ENCODE measurements at places on chromosomes 4 and X.

DNA sequence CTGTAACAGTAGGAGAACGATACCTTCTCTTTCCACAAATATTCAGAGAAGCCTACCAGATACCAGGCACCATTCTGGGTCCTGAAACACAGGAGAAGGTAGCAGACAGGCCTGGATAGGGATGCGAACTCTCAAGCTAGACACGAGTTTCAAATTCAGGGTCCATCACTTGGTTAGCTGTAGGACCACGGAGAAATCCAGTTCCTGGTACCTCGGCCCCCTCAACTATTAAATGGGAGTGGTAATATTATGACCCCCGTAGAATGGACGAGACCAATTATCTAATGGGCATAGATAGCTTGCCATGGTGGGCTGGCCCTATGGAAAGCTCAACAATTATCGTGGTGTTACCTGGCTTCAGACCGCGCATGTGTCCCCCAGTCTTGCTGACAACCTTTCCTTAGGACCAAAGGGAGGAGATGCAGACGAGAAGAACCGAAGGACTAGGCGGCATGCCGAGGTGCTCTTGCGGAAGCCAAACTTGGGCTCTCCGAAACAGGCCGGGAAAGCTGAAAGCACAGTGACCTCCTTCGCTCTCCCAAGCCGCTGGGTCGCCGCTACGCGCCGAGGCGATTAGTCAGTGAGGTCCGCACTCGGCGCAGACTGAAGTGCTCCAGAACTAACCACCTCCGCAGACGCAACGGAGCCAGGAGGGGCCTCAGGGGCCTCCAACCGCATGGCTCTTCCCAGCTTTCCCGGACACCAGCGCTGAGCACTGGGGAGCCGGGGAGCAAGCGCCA lies 19.6 kb downstream of the NKX3-2 start:
- DNase-seq, result no peak

DNA sequence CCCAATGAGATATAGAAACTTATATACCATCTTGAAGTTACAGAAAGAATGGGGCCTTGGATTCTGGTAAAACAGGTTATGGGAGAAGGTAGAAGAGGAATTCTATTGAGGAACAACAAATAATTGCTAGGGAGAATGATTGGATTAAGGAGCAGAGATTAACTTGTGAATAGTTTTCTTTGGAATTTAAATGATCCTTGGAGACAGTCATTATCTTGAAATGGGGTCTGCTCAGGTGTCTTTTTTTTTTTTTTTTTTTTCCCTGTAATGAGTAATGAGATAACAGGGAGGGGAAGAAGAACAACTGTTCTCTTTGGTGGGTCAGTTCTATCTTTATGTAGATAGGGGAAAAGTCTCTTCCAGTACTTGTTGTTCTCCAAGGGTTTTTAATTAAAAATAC lies 1406.0 kb downstream of the RPA4 start:
- no peak for DNase-seq

- no peak for DNase-seq
Observed at GRCh38 chrX:150736475-150736874, 43.3 kb downstream of the MTMR1 start.

DNA sequence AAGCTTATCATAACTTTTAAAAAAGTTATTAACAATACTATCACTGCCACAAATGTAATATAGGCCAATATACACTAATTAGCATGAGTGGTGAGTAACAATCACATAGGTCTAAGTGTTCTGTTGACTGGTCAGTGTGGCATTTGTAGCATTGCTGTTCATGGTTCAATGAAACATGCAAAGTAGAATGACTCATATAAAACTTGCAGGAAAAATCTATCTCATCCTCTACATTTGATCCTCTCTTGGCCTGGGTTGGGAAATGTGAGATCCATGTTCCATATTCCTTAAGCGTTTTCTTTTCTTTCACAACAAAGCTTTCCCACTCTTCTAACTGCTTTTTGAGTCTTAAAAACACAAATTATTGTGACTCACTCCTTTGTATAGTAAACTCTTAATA lies 1418.7 kb downstream of the FSTL5 start:
- DNase-seq, result no peak

DNA sequence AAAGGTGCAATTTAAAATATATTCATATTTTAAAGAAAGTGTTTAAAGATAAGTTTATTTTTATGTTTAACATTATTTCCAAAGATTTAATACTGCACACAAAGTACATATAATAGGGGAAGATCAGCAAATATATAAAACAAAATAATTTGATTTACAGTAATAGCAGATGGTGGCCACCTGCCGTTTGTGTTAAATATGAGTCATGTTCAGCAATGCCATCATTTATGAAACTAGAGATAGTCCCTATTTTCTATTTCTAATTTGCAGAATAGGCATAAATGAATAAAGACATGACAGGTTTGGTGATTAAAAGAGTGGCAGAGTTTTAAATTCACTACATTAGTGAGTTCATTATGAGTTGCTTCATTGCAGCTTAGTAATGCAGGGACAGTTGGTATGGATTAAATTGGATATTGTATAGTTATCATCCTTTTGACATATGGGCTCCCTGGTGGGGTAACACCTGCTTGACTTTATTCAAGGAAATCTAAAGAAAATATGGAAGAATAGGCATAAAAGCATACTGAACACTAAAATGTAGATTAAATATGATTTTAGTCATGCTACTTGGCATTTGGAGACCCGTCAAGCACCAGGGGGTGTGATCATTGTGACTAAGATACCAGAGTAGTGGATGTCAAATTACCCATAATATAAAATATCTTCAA lies 78.8 kb upstream of the BANK1 start:
- no peak for DNase-seq

DNA sequence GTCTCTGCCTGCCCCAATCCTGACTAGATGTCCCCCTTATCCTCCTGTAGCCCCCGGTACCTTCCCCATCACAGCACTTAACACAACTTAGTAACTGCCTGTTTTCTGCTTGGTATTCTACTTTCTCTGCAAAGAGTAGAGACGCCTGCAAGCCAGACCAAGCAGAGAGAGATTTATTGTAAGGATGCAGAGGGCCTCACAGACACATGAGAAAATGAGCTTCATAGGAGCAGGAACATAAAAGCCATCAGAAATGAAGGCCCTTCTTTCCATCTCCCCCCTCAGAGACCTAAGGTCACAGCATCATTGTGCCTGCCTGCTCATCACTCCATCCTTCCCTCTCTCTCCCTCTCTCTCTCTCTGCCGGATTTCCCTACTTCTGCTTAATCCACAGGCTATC lies 305.7 kb upstream of the NOCT start:
- no peak for DNase-seq

DNA sequence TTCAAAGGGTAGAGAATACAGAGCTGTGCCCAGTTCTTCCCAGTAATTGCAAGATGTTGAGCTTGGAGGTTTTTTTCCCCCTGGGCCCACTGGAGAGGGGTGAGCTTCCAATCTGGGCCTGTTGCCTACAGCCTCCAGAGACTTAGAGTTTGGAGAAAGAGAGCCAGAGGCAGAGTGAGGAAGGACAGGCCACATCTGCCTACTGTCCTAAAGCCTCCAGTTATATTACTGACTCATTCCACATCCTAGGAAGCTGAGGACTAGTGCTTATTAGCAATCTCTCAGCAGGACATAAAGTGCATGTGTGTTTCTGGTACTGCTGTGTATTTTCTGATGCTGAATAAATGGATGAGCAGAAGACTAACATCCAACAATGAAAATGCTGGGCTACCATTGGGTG lies 181.0 kb upstream of the MAMLD1 start:
- DNase-seq, result no peak

DNA sequence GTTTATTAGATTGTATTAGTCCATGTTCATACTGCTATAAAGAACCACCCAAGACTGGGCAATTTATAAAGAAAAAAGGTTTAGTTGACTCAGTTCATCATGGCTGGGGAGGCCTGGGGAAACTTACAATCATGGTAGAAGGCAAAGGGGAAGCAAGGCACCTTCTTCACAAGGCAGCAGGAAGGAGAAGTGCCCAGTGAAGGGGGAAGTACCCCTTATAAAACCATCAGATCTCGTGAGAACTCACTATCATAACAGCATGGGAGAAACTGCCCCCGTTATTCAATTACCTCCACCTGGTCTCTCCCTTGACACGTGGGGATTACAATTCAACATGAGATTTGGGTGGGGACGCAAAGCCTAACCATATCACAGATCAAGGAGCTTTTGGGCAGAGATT lies 8.1 kb upstream of the HSD17B13 start:
- no peak for DNase-seq

GRCh38 chrX:24221872-24222271 lies 72.3 kb downstream of the ZFX start:
- no peak for DNase-seq

DNA sequence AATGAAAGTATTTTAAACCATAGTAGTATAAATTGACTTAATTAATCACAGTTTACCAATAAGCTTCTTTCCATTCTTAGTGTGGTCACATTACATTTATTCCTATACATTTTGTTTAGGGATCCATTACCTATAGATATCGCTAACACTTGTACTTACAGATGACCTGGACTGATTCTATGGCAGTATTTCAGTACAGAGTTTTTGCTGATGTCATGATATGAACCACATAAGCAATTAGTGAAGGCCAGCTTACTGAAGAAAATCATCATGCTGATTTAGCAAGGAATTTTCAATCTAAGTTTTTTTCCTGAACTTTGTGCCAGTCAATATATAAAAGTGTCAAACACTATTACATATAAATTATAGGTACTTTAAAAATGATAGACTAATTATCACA lies 113.4 kb upstream of the HPGD start:
- DNase-seq, result no peak

DNA sequence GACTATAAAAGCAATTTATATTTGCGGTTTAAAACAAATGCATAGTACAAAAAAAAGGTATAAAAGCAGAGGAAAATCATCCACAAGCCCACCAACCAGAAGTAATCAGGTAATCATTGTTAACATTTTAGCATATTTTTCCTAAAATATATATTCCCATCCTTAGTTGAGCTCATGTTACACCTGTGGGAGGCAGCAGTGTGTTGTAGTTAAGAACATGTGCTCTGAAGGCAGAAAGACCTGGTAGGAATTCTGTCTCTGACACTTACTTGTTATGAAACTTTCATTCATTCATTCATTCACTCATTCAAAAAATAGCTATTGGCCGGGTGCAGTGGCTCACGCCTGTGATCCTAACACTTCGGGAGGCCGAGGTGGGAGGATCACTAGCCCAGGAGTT lies 15.4 kb upstream of the CDKL5 start:
- peak; percentile 8 for DNase-seq

DNA sequence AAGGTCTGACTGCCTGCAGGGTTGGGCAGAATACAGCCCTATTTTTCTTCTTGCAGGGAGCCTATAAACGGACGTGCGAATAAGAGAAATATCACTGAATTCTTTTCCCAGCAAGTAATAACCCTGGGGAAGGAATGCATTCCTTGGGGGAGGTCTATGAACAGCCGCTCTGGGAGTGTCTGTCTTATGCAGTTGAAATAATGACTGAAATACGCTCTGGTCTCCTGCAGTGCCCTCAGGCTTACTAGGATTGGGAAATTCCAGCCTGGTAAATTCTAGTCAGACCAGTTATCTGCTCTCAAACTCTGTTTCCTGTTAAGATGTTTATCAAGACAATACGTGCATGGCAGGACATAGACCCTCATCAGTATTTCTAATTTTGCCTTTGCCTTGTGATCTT lies 72.1 kb upstream of the FAM241A start:
- no peak for DNase-seq

DNA sequence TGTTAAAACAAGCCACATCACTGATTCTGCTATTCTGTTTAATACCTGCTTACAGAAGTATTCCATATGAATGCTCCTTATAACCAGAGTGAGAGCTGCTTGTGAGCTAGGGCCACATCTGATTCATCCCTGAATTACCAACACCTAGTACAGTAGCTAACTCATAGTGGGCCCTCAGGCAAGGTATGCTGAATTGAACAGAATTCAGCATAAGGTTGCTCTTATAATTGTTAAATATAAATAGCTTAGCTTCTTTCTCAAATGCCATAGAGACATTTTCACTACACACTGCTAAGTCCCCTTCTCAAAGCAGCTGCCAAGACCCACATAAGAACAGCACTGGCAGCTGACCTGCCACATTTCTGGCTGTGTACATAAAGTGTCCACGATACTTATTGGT lies 27.0 kb upstream of the MCF2 start:
- DNase-seq, result no peak

GRCh38 chr4:38082424-38083385 lies 122.5 kb downstream of the PTTG2 start:
- DNase-seq, result no peak

- no peak for DNase-seq
Observed at GRCh38 chr4:176437756-176438155, 118.0 kb downstream of the SPCS3 start.

DNA sequence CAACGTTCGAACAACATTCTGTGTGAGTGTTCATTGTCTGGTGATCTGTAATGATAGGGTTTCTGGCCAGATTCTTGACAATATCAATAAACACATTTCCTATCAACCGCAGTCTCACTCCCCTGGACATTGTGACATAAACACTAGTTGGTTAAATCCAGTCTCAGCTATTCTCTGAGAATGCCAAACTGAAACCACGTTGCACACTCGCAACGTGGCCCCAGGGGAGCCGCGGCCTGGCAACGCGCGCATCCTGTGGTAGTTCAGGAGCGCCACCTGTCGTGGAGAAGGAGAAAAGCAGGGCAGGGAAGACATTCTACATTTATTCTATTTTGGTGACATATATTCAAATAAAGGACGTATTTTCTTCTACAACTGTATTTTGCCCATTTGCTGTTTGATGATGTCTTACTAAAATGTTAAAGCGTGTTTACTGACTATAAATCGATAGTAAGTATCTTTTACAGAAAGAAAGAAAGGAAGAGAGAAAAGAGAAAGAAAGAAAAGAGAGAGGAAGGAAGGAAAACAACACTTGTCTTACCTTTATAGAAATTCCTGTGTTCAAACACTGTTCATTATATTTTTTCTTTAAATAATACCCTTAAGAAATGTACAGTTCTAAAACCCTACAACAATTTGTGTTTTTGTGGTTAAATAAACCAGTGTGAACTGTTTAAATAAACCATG lies 738.3 kb upstream of the FRG1 start:
- DNase-seq, result peak; percentile 43

GRCh38 chr4:16227462-16227868 lies 1.2 kb upstream of the TAPT1 start:
- DNase-seq, result no peak

DNA sequence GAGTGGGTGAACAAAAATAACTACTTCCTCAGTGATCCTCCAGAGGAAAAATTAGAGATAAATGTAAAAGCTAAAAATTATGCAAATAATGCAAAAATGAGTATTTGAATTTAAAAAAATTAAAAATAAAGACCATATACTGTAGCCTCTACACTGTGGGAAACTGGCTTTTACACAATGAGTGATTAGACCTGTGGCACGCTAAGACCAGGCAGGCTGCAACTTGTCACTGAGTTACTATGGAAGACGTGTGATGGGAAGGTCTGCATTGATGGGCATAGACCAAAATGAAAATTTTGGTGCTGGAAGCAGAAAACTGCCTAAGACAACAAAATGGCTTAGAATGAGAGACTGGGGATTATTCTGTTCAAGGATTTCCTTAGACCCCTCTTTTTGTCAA lies 30.2 kb downstream of the BTC start:
- no peak for DNase-seq

All from NCI-H510A treated with DMSO at 0.1 percent for 48 hours (cell line).